GM12864 (cell line): ENCODE measurements at places on chromosomes 5 and 9.

GRCh38 chr5:39068099-39068498, 6.1 kb downstream of the RICTOR start:
- DNase-seq: no peak

DNA sequence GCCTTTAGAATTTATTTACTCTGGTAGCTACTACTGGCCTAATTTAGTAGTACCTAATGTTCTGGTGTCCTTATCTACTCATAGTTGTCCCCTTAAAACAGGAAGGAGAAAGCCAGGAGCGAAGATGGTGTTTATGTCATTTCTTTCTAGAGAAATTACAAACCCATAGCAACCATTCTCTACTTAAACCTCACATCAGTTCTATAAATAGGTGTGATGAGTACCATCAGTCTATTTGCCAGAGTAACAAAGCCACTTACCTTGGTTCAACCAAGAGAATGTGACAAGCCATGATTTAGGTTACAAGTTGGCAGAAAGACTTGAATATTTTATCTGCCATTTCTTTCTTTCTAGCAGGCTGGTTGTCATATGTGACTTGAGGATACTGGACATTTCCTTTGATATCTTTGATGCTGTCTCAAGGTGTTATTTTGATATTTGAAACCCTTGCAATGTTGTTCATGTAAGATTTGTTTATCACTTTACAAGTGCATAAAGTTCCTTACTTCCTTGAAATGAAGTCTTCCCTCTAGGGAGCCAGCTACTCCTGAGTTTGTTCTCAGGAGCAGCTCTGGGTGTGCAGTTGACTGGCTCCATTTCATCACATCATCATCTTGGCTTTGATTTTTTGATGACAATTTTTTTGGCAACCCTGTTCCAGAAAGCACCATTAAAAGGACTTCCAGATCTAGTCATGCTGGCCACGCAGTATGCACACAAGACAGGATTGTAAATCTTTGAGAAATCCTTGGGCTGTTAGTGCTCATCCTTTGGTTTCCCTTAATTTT, 286.8 kb downstream of the ARHGAP26 start:
- no peak for DNase-seq

- no peak for DNase-seq
These were observed 35.3 kb upstream of the HSPA9 start for GRCh38 chr5:138610415-138610917.

GRCh38 chr9:87516222-87516925, 18.7 kb downstream of the DAPK1 start:
- DNase-seq: no peak

DNA sequence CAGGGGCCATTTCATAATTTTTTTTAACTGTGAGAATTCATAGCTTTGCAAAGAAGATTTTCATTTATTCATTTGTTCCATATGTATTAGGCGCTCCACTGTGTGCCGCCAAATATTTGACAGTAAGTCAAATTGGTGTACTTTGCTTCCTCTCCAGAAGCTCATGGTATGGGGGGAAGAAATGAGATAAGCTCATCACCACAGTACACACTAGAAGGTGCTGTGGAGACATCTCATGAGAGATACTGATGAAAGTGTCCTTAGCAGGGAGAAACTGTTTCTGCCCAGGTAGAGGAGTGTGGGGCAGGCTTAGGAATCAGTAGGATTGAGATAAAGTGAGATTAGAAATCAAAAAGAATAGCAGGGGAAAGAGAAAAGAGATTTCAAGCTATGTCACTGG, 136.2 kb downstream of the CDH6 start:
- DNase-seq: no peak

DNA sequence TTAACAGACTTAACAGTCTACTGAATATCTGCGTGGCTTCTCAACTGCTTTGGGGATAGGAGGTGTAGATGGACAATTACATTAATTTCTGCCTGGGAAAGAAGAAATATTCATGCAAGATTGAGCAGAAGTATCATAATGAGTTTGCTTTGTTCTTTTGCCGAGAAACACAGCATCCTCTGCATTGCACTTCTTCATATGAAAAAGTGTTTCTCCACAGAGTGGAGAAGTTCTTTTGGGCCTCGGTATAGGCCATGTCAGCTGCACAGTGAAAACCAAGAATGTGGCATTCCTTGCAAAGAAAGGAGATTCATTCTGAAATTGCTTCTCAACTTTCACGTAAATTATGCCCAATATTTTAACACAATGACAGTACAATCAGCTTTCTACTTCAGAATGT, 17.6 kb upstream of the SNX2 start:
- no peak for DNase-seq

DNA sequence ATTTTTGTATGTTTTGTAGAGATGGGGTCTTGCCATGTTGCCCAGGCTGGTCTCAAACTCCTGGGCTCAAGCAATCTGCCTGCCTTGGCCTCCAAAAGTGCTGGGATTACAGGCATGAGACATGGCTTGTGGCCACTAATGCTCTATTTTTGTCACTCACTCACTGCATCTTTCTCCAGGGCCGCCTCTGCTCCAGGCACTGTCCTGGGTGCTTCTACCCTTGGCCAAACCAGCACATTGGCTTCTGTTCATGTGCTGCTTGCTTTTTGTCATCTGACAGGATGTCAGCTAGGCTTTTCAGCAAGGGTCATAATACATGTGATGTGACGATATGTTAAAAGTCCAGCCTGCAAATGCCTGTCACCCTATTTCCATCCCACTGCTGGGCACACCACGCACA, 3.2 kb downstream of the ODF2 start:
- DNase-seq: no peak
